ENCODE measurements at places on chromosomes 13 and 19.
A peak's percentile ranks its signal among the peaks of the same experiment; 100 is the strongest.

GRCh38 chr19:48914181-48914580, 14.1 kb downstream of the NUCB1 start:
- DNase-seq = no peak

DNA sequence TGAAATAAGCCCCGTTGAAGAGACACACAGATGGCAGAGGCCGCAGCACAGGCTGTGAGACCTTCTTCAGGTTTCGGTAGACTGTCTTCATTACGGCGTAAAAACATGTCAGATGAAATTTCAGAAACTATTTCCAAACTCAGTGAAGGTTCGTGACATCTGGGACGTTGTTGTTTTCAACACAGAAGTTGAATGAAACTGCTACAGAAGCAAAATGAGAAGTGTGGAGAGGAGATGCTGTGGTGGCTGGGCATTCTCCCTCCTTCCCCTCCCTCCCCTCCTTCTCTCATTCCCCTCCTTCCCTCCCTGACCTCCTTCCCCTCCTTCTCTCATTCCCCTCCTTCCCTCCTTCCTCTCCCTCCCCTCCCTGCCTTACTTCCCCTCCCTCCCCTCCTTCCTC, 113.6 kb downstream of the ATP11A start:
- DNase-seq = no peak

- no peak for DNase-seq
Observed at GRCh38 chr19:40990972-40991381, at the start of gene CYP2B6. TSS of gene CYP2B6 (plus strand) at chr19:40991282. CDS start at chr19:40991306, 24 bp downstream.

DNA sequence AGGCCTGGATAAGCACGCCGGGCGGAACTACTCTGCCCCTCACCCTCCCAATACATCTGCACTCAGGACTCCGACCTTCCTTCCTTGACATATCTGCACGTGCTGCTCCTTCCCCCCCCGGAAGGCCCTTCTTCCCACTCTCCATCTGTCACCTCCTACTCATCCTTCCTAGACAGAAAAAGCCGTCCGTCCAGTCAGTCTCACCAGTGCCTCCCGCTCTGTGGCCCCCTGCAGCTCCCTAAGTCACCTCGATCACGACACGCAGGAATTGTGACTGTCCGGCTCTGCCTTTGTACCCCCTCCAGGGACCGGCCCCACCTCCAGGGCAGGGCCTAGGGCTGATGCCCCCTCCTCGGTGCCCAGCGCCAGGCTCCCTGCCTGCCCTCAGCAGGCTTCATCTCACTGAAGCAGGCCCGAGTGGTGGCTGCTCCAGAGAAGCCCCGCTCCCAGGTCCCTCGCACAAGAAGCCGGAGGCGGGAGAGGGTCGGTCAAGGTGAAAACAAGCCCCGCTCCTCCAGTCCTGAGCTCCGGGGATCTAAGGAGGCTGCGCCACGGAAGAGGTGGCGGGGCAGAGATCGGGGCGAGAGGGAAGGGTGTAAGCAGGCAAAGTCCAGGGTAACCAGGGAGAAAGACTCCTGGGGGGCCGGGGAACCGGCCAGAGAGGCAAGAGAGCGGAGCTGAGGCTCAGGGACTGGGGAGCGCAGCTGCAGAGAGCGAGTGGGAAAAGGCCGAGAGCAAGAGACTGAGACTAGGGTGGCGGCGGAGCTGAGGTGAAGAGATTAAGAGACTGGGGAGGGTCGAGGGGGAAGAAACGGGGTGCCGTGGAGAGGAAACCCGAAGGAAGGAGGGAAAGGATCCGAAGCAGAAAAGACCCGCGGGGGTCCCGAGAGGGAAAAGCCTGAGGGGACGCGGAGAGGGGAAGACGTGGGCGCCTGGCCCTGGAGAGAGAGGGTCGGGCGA, 1.1 kb downstream of the PPP6R1 start:
- peak; percentile 33 for DNase-seq

GRCh38 chr19:47758443-47758804, 13.1 kb downstream of the NOP53 start:
- DNase-seq = no peak

GRCh38 chr13:83117046-83117445, 765.2 kb downstream of the SLITRK1 start:
- DNase-seq = no peak

GRCh38 chr13:111216166-111216960, 101.3 kb downstream of the ARHGEF7 start:
- no peak for DNase-seq

- DNase-seq = no peak
Observed at GRCh38 chr13:40094056-40094455, 438.6 kb downstream of the COG6 start.

All from activated CD4-positive, alpha-beta T cell treated with anti-CD3 and anti-CD28 coated beads, Interleukin-2, Interleukin-4, amounts not matched to agents 100 ng/mL and 50 ng/mL, durations not matched to agents 16 hours and 8 hours (primary cell).